ENCODE measurements at places on chromosomes 11 and 22.

DNA sequence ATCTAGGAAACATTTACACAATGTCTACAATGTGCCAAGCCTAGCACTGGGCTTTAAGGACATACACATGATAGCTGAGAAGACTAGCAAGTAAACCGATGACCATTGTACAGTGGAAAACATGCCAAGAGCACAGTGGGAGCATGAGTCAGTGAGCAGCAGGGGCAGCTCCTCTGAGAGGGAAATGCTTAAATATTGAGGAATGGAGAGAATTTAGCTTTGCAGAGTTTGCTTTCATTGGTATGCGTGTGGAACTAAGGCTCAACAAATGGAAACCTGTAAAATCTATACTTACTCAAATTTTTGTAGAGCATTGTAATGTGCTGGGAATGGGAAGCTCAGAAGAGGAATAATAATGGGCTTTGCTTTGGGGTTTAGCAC, 282.3 kb downstream of the ST3GAL4 start:
- DNase-seq, result peak; percentile 67

- DNase-seq, result peak; percentile 66
These were observed 16.7 kb upstream of the TXNRD2 start for GRCh38 chr22:19958083-19959042.

- no peak for DNase-seq
These were observed 3.7 kb downstream of the MS4A1 start for GRCh38 chr11:60459345-60459744.

GRCh38 chr11:96097844-96098421, 174.0 kb upstream of the MTMR2 start:
- no peak for DNase-seq

DNA sequence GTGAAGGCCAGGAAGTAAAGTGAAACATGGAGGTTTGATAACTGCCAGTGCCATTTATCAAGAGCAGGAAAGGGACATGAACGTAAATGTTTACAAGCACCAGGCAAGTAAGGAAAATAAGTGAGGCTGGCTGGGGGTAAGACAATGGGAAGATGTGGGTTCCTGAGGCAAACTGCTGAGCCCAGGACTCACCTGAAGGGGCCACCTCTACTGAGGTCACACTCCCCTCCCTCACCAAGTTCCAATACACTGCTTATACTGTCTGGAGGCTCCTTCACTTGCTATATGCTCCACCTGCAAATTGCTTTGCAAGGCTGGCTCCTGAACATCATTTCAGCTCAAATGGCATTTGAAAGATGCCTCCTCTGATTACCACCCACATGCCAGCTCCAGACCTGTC, 10.3 kb upstream of the ZC3H12C start:
- DNase-seq, result no peak

DNA sequence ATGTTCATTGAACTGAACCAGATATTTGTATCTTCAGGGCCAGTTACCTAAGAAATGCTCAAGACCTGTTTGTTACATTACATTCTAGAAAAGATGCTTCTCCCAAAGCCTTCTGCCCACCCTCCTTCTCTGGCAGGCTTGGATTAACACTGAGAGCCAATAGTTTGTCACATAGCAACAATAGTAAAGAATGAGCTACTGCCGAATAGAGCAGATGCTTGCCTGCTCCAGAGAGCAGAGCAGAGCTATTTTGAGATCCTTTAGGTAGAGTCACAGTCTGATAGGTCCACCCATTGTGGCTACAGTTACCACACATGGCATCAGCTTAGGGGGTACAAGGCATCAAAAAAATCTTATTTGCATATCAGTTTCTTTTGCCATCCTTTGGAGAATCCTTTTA, 13.5 kb upstream of the EP300 start:
- DNase-seq, result no peak

DNA sequence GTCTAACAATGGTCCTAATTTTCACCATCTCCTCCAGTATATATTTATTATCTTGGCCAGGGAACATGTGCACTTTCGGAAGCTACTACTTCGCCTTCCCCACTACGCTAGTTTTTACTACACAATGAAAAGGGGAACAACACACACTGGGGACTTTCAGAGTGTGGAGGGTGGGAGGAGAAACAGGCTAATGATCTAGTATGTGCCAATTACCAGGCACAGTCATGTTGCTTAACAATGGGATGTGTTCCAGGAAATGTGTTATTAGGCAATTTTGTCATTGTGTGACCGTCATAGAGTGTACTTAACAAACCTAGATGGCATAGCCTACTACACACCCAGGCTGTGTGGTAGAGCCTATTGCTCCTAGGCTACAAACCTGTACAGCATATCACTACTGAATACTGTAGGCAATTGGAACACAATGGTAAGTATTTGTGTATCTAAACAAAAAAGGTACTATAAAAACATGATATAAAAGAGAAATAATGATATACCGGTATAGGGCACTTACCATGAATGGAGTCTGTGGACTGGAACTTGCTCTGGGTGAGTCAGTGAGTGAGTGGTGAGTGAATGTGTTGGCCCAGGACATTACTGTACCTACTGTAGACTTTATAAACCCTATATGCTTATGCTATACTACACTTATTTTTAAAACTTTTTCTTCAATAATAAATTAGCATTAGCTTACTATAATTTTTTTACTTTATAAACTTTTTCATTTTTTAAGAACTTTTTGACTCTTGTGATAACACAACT, 20.1 kb upstream of the CUL5 start:
- DNase-seq, result no peak

DNA sequence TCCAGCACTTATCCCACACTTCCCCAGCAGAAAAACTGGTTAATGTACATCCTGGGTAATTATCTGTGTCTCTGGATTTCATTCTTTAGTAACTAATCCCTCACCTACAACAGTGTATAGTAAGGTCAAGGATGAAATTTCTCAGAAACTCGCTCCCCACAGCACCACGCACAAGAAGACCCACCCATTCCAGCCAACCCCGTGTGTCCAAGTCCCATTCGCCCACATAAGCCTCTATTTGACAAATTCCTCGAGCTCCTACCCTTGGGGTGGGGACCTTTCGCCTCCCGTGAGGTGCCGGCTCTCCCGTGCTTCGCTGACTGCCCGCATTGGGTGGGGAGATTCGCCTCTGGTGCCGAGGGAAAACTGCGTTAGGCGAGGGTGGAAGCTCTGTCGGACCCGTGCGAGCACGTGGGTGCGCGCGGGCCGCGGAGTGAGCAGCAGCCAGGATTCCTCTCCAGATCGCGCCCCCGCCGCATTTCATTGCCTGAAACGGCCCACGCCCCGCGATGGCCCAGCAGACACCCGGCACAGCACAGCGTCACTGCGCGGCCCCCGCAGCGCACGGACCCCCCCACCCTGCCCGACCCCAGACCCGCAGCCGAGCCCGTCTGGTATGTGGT, 866 bp downstream of the EXPH5 start:
- no peak for DNase-seq

DNA sequence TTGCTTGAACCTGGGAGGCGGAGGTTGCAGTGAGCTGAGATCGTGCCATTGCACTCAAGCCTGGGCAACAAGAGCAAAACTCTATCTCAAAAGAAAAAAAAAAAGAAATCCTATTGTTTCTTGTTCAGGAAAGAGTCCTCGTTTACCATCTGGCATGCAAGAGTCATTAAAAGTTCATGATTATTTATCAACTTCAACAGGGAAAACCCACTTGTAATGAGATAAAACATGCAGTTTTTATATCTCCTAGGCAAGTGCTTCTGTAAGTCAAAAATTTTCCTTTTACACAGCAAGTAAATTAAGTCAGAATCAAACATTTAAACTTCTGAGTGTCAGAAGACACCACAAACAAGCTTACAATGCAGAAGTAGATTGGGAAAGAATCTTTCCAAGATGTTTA, 94.7 kb upstream of the CLPB start:
- no peak for DNase-seq

GRCh38 chr22:49369726-49370626, 457.7 kb downstream of the BRD1 start:
- DNase-seq, result no peak

GRCh38 chr11:45984192-45984591, 61.7 kb downstream of the LARGE2 start:
- DNase-seq, result no peak

All from AG09319 (cell line).